CD8-positive, alpha-beta T cell (primary cell): ENCODE measurements at places on chromosomes 4 and X.
A peak's percentile ranks its signal among the peaks of the same experiment; 100 is the strongest.

DNA sequence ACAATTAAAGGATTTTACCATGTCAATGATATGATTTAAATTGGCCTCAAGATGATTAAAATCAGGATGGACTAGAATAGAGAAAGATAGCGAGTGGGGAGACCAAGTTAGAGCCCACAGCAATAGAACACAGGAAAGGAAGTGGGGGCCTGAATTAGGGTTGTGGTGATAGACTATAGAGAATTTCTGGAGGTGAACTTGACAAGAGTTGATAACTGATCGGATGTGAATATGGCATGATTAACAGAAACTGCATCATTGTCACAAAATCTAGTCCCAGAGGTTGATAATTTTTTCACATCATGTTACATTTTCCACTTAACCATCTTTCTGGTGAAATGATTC lies 26.3 kb upstream of the TRPC3 start:
- DNase-seq, result no peak

GRCh38 chr4:1248245-1249147 lies at the start of gene CTBP1:
Gene CTBP1 (minus strand): TSS chr4:1249130. CDS start chr4:1241331, 7,799 bp downstream.
- DNase-seq, result peak; percentile 96

DNA sequence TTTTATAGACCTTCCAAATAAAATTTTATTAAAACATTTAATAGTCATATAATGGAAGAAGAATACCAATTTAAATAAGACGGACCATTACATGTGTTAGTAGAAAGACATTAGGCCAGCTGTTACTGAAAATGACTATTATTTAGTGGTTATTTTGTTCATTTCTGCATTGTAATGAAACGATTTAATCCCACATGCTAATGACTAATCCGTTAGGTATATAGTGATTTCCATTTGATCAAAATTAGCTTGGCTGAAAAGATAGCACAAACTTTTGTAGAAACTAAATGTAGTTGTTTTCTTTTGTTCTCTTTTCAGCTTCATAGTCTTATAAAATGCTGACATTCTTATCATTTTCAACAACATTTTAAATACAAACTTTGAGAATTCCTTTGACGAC lies 556.1 kb upstream of the TENM3 start:
- no peak for DNase-seq

DNA sequence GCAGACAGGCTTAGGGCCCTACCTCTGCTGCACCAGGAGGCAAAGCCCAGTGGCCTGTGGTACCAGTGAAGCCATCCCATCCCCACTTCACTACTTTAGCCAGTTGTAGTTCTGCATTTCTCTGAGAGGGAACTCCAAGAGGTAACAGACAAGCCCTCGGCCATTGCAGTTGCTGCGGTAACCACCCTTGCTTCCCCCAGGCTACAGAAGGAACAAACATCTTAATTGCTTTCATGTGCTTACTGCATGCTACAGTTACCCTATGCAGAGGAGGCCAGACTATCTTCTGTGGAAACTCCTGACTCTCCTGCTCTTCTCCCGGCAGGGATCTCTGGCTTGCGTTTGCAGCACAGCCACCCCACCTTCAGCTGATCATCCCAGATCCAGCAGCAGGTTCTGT lies 67.8 kb downstream of the SPIN4 start:
- no peak for DNase-seq

DNA sequence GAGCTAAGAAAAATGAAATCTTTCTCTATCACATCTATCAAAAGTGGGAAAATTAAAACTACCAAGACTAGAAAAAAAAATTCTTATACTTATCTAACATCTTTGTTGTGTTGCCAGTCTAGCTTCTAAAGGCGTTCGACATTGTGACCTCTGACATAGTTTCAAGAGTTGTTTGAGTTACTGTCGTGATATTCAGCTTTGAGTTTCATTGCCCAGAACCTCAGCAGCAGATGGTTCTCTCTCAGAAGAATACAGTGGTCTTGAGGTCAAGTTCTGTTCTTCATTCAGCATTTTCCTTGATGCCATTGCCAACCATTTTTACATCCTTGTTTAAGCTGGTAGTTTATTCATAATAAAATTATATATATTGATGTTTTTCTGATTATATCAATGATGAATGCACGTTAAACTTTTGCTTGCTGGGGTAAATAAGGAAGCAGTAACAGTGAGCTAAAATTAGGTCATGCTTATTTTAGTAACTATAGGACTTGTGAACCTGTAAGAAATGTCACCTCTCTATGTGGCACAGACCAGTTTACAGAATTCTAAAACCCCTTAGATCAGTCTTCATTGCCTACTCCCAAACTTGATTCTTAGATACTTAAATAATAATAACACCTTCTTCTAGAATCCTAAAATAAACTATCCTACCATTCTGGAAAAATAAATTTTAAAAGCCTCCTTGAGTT lies 23.1 kb upstream of the SMIM31 start:
- DNase-seq, result no peak

DNA sequence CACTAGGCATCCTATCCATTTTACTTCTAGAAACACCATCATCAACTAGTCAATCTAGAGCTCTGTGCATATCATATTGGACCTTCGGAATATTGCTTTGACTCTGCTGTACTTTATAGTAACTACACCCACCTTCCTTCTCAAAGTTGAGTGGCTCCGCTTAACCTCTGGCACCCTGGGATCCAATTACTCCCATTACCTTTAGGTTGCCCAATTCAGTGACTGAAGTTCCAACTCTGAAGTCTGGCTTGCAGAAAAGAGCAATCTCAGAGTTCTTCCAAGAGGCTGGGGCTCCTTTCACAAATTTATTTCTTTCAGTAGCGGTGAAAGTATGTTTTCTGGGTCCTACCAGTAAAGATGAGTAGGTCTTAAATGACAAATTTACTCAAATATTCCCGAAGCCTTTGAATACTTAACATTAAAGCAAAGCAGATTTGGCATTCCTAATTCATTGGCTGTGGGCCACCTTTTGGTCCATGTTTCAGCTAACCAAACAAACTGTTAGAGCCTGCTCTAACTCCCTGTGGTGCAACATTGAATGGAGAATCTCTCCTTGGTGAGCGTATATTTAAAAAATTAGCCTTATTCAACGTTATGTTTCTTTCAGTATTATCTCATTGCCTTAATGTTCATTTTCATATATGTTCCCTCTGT lies 1215.8 kb downstream of the RAPGEF2 start:
- no peak for DNase-seq

- DNase-seq, result peak; percentile 57
These were observed 14.7 kb upstream of the ATP8A1 start for GRCh38 chr4:42671431-42672194.

DNA sequence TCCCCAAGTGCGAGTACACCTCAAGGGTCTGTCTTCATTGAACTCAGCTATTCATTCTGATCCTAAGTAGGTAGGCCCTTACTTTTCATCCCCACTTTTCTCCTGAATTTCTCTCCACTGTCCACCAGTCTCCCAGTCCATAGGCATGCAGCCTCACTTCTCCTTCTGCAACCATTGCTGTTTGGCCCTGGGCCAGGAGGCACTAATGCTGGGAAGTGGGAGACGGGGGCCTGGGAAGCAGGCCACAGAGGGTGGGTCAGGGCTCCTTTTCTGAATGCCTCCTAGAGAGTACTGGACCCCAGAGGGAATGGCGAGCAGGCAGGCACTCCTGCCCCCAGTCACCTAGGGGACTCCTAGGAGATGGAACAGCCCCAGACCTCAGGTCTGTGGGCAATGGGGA lies 203.5 kb upstream of the RPL34 start:
- DNase-seq, result no peak

DNA sequence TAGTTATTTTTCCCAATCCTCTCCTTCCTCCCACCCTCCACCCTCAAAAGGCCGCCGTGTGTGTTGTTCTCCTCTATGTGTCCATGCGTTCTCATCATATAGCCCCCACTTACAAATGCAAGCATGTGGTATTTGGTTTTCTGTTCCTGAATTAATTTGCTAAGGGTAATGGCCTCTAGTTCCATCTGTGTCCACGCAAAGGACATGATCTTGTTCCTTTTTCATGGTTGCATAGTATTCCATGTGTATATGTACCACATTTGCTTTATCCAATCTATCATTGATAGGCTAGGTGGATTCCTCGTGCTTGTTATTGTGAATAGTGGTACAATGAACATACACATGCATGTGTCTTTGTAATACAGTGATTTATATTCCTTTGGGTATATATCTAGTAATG lies 1193.7 kb downstream of the RPA4 start:
- no peak for DNase-seq

DNA sequence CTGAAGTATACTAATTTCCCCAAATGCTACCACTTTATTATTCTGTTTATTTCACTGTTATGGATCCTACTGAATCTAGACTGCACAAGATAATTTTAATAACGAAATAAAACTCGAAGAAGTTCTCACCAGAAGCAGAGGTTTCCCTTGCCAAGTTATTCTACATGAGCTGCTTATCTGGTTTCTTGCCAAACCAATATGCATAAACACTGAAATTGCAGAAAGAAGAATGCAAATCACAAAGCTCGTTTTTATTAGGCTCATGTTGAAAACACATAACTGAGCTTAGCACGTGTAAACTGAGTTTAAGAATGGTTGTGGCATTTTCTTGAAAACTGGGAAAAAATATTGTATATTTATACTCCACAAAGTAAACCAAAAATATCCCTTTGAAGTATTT lies 35.9 kb downstream of the GRID2 start:
- DNase-seq, result no peak

GRCh38 chrX:2374086-2374485 lies 126.7 kb downstream of the DHRSX start:
- no peak for DNase-seq

- DNase-seq, result no peak
These were observed 369.2 kb upstream of the NOCT start for GRCh38 chr4:138646383-138646782.

GRCh38 chrX:124421898-124422655 lies 75.7 kb downstream of the SH2D1A start:
- no peak for DNase-seq

- DNase-seq, result no peak
These were observed 229.9 kb upstream of the CPEB2 start for GRCh38 chr4:14772388-14772787.

- no peak for DNase-seq
These were observed 195.4 kb downstream of the ANAPC10 start for GRCh38 chr4:144902614-144903013.

- no peak for DNase-seq
These were observed 557.6 kb upstream of the DIPK2B start for GRCh38 chrX:45758319-45758718.

- no peak for DNase-seq
These were observed 57.5 kb upstream of the SCOC start for GRCh38 chr4:140315970-140316369.

DNA sequence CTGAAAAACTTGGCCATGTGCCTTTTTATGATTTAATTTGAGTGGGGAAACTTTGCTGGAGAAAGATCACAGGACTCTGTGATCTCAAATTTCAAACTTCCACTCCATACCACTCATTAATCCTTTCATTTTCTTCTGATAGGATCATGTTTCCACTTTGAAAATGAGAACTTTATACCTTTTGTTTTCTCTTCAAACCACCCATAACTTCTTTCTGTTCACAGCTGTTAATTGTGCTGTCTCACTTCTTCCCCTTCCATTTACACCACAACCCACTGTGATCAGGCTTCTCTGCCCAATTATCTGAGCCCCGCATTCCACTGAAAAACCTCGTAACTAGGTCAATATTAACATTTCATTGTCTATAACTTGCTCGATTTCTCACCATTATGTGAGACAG lies 47.0 kb upstream of the ARSJ start:
- DNase-seq, result no peak
